CD4-positive, alpha-beta T cell treated with Interleukin-6 at 100 ng/mL for 8 hours (primary cell): ENCODE measurements at places on chromosomes 12 and 14.

DNA sequence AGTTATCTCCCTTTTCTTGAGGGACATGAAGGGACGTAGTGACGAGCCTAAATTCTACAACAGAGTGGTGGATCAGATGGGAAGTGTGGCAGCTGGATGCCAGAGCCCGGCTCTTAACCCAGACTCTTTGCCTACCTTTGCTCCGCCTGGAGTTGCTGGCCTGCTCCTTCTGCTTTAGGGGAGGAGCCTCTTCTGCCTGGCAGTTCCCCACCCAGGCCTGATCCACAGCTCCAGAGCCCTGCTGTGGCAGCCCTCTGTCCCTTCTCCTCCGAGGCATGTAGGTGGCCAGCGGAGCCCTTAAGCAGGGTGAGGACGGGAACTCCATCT lies 2.3 kb upstream of the PRPH start:
- no peak for DNase-seq

DNA sequence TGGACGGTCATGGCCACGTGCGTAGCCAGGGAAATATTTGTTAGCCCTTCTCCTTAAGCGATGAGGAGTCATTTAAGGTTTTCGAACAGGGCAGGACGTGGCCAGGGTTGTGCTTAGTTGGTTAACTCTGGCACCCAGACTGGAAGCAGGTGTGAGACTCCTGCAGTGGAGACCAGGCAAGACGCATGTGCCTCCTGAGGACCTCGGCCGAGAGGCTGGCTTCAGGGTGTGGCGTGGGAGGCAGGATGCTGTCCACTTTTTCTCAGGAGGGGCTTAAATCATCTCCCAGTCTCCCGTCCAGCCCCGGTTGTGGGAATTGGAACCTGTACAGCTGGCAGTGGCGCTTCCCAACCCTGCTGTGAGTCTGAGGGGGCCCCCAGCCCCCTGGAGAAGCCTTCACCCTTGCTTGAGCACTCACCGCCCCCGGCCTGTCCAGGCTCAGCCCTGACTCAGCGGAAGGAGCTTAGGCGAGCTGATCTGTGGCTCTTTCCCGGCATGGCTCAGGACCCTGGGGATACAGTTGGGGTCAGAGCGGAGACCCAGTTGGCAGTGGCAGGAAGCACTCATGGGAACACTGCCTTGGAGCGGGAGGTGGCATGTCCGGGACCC lies 46.3 kb upstream of the TSPAN9 start:
- no peak for DNase-seq

DNA sequence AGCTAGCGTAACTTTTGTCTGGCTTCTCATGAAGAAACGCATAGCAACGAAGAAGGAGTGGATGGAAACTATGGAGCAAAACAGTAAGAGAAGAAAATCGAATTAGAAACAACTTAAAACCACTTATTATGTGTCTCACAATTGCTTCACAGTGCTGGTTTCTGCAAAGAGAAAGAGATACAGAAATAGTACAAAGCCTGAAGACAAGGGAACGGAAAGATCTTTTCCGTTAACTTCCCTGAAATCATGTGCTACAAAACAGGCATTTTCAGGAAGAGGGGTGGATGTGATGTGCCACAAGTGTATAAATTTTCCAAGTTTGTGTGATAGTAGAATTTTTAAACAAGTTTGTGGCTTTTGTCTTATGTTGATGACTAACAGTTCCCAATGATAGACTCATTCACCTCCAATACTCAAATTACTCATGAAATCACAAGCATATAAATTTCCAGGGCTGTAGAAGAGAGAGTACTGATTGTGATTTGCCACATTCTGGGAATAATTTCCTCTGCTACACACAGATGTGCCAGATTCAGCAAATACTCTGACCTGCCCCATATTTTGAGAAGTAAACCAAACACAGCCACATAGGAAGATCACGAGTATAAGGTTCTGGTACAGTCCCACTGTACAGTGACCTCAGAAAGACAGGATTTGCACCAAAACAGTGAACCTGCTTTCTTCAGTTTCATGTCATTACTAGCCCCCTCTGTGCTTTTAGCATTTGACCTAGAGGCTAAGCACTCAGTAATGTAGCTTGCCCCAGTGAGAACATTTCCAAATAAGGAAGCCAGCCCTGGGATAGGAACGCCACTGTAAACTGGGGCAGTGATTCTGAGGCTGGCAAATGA lies 41.4 kb upstream of the PPFIA2 start:
- no peak for DNase-seq

DNA sequence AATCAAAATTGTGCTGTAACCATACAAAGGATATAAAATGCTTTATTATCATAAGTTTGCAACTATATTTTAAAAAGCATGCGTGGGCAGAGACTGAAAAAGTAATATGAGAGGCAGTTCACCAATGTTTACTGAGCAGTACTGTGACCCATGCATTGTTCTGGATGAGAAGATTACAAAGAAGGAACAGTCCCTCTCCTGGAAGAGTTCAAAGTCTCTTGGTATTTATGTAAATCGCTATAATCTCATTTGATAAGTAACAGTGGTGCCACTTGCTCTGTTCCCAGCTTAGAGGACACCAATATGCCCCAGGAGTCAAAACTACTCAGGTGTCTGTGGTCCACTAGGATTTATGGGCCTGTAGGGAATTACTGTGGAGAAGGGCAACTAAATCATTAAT lies 2.1 kb upstream of the CMAS start:
- DNase-seq, result no peak

- DNase-seq, result no peak
Measured at GRCh38 chr12:65742018-65743010, 82.0 kb upstream of the HMGA2 start.

GRCh38 chr12:49632401-49632800 lies 9.0 kb downstream of the PRPF40B start:
- no peak for DNase-seq

- DNase-seq, result no peak
Measured at GRCh38 chr14:83433618-83434017, 1900.0 kb upstream of the SEL1L start.

GRCh38 chr12:4308334-4308950 lies 12.6 kb upstream of the TIGAR start:
- DNase-seq, result no peak

- no peak for DNase-seq
Measured at GRCh38 chr14:103519837-103520212, 2.8 kb downstream of the CKB start.

DNA sequence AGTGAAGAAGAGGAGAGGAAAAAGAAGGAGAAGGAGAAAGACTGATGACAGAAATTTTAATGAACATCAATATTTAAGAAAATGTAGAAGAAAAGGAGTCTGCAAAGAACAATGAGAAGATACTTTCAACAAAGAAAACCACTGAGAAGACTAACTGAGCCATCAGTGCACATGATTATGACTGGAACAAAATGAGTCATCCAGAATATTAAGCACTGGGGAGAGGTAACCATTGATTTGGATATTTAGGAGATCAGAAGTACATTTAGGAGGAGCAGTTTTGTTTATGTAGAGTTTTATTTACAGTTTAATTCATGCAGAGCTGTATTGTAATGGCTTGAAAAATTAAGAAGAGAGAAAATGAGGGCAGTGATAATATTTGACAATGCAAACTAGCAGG lies 159.1 kb downstream of the C12orf50 start:
- DNase-seq, result no peak

- DNase-seq, result peak; percentile 33
Measured at GRCh38 chr14:58362798-58363412, 32.8 kb upstream of the TOMM20L start.

DNA sequence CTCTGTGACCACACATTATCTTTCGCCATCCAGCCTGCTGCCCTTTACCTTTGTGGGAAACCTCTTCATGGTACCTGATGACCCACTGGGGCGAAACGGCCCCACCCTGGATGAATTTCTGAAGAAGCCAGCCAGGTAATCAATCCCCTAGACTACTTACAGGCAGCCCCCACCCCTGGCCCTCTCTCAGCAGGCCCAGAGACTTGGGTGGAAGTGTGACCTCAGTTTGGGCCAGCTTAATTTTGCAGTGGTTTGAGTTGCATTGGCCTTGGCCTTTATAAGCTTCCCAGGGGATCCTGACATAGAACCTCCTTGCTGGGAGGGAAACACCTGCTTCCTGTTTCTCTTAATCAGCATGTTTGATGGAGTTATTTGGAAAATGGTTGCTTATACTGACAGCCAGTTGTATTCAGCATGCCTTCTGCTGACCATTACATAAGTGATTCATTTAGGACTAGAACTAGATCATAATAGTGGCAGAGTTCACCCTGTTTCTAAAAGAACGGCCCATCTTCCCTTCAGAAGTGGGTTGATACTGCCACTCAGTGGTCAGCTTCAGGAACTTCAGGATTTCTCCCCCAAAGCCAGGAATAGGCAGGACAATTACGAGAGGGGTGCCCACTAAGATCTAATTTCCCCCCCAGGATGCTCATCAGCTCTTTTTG lies 6.1 kb downstream of the SDR39U1 start:
- DNase-seq, result peak; percentile 56

GRCh38 chr12:65755596-65755978 lies 68.7 kb upstream of the HMGA2 start:
- no peak for DNase-seq

DNA sequence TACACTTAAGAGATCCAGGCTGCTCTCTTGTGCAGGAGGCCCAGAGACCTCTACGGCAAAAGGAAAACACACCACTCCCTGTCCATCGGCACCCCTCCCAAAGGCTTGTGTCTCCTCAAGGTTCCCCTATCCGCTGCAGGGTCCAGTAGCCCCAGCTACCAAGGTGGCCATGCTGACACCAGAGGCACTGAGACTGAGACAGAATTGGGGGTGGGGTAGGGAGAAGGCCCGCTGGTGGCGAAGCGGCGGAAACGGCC lies 590 bp downstream of the DDIT3 start:
- no peak for DNase-seq

GRCh38 chr12:27552235-27552634 lies 28.2 kb downstream of the PPFIBP1 start:
- no peak for DNase-seq

- peak; percentile 30 for DNase-seq
Measured at GRCh38 chr14:104639885-104640548, 35.4 kb upstream of the TMEM179 start.

- no peak for DNase-seq
Measured at GRCh38 chr14:54025661-54026060, 69.0 kb upstream of the BMP4 start.

DNA sequence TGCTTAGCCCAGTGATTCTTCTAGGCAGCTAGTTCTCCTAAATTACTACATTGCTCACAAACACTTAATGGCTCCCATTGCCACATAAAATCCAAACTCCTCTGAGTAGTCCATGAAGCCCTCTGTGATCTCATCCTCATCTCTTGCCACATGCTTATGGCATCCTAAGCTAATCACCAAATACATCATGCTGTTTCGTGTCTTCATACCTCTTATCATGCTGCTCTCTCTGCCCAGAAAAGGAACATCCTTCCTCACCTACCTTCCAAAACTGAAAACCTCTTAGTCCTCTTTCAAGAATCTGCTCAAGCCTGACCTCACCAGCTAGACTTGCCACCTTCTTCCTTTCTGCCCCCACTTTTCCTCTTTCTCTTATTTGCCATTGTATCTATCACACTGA lies 108.5 kb downstream of the DUSP6 start:
- no peak for DNase-seq

DNA sequence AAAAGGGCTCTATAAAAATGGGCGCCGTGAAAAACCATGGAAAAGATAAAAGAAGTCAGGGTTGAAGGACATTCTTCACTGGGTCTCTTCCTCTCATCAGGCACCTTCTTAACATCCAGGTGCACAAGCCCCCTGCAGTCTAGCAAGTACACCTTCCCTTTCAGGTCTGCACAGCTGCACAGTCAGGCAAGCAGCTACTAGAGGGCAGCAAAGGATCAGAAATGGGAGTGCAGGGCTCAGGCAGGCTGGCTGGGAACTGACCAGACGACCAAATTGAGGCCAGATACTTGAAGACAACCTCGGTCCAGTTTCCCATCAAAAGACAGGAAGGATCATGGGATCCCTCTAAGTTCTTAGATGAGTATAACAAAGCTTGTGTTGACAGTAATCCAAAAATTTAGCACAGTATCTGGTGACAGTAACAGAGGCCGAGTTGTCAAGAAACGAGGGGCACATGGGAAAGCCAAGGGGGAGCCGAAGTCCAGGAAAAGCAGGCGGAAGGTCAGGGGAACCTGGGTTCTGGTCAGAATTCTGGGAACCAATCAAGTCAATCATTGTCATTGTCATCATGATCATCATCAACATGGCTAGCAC lies 10.1 kb upstream of the GRIP1 start:
- DNase-seq, result peak; percentile 7

- DNase-seq, result no peak
Measured at GRCh38 chr14:86915406-86915805, 1077.6 kb downstream of the GALC start.
